ENCODE measurements at places on chromosomes 13 and 19.

GRCh38 chr13:70864731-70865130, 756.5 kb upstream of the KLHL1 start:
- DNase-seq = no peak

DNA sequence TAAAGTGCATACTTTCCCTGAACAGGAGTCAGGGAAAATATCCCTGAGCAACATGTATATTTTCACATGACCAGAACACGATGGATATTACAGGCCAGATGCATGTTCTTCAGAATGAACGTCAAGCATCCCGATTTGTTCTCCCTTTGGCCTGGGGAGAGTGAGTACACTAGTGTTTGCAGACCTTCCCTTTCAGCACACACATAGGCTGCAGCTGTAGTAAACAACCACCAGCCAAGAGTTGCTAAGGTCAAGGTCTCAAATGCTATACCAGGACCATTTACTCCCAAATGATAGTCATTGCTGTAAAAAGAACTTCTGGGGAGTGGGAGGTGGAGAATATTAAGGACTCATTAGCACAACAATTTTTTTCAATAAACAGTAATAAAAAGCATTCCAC, 3.0 kb downstream of the KLF12 start:
- no peak for DNase-seq

GRCh38 chr13:82614086-82614485, 1268.2 kb downstream of the SLITRK1 start:
- DNase-seq = no peak

DNA sequence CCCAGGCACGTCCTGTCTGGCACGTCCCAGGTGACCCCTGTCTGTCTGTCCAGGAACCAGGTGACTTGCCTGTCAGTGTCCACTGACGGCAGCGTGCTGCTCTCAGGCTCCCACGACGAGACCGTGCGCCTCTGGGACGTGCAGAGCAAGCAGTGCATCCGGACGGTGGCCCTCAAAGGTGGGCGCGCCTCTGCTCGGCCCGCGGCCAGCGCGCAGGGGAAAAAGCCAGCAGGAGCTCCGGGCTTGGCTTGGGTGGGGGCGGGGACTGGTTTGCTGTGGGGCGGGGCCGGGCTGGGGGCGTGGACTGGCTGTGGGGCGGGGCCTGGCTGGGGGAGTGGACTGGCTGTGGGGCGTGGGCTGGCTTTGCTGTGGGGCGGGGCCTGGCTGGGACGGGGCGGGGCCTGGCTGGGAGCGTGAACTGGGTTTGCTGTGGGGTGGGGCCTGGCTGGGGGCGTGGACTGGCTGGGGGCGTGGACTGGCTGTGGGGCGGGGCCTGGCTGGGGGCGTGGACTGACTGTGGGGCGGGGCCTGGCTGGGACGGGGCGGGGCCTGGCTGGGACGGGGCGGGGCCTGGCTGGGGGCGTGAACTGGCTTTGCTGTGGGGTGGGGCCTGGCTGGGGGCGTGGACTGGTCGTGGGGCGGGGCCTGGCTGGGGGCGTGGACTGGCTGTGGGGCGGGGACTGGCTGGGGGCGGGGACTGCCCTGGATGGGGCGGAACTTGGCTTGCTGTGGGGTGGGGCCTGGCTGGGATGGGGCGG, 7.2 kb downstream of the WDR18 start:
- no peak for DNase-seq
